ENCODE measurements at places on chromosomes 5 and 9.

DNA sequence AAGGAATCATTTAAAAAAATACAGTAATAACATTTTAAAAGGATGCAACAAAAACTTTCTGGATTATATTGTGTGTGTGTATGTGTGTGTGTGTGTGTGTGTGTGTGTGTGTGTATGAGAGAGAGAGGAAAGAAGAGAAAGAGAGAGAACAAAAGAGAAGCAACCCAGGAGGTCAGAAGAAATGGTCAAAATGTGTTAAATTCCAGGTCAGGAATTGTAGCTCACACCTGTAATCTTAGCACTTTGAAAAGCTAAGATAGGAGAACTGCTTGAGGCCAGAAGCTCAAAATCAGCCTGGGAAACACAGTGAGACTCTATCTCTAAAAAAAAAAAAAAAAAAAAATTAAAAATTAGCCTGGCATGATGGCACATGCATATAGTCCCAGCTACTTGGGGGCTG lies 311.8 kb upstream of the CDH12 start:
- DNase-seq = no peak

- no peak for DNase-seq
These were observed 63.7 kb upstream of the FANCC start for GRCh38 chr9:95381221-95381620.

- no peak for DNase-seq
These were observed 75.8 kb downstream of the DPYSL3 start for GRCh38 chr5:147434049-147434448.

DNA sequence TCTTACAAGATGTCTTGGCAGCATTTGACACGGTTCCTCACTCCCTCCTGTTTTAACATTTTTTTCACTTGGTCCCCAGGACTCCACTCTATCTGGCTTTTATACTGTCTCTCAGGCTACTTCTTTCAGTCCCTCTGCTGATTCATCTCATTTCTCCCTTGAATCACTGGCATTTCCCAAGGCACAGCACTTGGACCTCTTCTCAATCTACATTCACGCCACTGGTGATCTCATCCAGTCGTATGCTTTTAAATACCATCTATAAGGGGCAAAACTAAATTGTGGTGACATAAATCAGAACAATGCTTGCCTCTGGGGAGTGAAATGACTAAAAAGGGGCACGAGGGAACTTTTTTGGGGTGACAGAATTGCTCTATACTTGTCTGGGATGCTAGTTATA lies 47.1 kb downstream of the MAPKAP1 start:
- no peak for DNase-seq

DNA sequence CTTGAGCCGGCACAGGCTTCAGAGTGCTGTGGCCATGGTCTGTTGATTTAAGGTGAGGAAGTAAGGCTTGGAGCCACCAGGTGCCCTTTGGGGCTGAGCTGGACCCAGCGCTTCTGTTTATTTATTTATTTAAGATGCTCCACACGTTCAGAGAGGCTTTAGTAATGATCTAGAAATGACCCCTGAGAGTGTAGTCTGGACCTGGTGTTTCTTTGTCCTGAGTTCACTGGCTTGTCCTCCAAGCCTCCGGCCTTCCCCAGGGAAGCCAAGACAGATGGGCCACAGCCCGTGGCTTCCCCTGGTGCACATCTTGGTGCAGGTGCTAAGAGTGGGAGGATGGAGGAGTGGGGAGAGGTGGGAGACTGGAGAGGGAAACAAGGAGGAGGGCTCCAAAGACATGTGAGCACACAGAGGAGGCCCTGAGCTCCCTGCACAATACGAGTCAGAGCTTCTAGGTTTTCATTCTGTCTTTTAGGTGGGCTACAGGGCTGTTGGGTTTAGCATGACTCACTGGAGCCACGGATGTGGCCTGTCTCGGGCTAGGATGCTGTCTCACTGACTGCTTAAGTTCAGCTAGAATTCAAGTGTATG lies 56.9 kb downstream of the AHRR start:
- DNase-seq = peak; percentile 54

GRCh38 chr9:122392284-122392683 lies 21.5 kb downstream of the PTGS1 start:
- DNase-seq = no peak

- no peak for DNase-seq
These were observed 17.2 kb upstream of the SIL1 start for GRCh38 chr5:139215107-139215975.

DNA sequence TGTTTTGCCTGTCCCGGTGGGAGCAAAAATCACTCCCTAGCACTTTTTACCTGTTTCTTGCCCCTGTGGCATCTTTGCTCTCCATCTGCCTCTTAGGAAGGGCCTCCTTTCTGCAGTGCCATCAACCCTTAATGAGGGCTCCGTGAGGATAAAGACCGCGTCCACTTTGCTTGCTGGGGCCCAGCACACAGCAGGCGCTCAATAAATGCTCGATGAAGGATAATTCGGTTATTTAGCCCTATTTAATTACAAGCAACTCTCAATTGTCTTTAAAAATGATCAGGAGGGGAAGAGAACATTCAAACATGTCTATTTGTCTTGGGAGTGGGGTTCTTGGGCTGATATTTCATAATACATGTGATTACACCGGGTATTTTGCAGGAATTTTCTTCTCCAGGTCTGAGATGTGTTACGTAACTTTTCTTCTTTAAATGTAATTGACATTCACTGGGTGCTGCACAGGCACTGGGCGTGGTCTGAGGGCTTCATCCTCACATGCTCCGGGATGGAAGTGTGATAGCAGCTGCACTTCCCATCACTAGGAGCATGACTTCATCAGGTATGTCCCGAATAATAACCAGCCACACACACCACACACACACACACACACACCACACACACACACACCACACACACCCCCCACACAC lies 19.8 kb upstream of the NTNG2 start:
- no peak for DNase-seq

- DNase-seq = no peak
These were observed 696.2 kb downstream of the DNAH5 start for GRCh38 chr5:13248253-13248652.

DNA sequence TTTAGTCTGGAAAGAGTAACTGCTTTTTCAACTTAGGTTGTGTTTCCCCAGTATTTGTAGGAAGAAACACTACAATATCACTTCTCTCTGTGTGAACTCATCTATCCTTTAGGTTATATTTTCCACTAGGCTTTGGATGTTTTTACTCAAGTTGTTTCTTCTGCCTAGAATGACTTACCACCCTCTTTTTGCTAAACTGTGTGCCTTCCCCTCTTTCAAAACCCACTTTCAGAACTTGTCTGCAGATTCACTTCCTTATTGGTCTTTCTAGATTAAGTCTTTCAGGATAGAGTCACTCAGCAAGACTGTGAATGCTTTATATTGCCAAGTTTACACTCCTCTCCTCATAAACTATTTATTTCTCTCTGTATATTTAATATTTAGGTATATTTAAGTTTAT lies 14.2 kb upstream of the CAST start:
- DNase-seq = no peak

DNA sequence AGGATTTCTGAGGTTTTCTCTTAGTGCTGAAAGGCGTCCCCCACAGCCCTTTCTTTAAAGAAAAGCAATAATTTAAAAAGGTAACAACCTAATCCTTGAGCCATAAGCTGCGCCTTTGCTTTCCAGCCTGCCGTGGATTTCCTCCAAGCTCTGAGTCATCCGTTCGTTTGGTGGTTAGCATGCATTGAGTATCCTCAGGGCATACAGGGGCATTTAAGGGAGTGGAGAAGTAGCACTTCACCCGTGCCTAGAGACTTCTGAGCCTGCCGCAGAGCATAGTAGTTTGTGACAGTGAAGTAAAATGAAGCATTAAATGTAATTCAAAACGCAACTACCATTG lies 892 bp upstream of the TNC start:
- no peak for DNase-seq

DNA sequence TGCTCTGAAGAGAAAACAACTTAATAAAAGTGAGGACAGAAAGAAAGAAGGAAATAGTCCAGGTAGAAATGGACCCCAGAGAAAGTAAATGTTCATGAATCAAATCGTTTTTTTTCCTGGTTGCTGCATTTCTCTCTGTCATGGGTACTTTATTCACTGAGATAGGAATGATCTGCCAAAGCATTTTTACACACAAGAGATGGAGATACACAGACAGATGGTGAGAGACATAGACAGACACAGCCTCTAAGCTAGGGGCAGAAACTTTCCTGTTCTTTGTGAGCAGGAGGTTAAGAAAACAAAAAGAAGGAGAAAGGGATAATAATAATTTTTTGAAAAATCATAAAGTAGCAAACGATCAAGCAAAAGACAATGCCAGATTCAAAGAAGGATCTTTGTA lies 73.7 kb downstream of the ASTN2 start:
- DNase-seq = no peak

DNA sequence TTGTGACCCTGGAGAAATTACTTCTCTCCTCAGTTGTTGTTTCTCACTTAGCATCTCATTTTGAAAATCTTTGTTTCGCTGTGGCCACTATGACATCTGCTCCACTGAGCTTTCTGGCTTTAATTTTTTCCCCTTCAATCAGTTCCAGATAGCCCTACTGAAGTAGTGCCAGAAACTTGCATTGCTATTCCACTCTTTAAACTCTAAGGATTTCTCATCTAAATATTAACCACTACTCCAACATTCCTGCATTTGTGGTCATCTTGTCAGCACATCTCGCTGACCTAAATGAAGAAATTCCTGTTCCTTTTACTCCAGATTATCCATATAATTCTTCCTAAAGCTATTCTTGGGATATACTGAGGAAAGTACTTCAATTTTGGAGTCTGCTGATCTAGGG lies 15.3 kb upstream of the NOL6 start:
- no peak for DNase-seq

GRCh38 chr9:23941051-23941450 lies 115.0 kb upstream of the ELAVL2 start:
- no peak for DNase-seq

GRCh38 chr5:53930457-53930856 lies 370.0 kb downstream of the NDUFS4 start:
- no peak for DNase-seq

DNA sequence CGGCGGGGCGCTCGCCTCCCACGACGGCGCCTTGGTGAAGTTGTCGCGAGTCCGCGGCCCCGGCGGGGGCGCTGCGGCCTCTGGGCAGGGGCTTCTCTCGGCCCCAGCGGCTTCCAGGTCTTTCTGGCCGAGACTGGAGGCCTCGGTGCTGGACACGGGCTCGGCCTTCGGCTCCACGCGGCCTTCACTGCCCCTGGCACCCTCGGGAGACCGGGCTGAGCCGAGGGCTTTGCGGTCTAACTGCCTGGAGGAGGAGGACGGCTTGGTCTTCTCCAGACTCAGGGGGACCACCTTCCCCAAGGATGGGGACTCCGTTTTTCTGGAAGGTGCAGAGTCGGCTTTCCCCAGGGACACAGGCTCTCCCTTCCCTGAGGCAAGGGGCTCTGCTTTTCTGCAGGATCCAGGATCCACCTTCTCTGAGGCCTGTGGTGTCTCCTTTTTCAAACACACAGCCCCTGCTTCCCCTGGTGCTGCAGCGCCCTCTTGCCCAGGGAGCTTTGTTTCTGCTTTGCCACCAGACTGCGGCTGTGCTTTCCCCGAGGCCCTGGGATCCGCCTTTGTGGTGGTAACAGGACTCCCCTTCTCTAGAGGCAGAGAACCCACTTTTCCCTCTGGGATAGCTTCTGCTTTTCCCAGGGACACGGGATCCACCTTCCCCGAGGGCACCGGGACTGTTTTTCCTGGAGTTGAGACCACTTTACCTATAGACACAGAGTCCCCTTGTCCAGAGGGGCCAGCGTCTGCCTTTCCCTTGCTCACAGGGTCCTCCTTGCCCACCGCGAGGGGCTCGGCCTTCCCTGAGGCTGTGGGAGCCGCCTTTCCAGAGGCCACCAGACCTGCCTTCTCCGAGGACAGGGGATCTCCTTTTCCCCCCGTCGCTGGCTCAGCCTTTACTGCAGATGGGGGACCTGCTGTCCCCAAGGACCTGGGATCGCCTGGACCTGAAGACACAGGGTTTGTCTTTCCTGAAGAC lies 12.3 kb downstream of the GPRIN1 start:
- no peak for DNase-seq

GRCh38 chr9:100436571-100436970 lies 9.6 kb downstream of the MSANTD3 start:
- no peak for DNase-seq

GRCh38 chr5:174182111-174182510 lies 136.6 kb downstream of the NSG2 start:
- no peak for DNase-seq

DNA sequence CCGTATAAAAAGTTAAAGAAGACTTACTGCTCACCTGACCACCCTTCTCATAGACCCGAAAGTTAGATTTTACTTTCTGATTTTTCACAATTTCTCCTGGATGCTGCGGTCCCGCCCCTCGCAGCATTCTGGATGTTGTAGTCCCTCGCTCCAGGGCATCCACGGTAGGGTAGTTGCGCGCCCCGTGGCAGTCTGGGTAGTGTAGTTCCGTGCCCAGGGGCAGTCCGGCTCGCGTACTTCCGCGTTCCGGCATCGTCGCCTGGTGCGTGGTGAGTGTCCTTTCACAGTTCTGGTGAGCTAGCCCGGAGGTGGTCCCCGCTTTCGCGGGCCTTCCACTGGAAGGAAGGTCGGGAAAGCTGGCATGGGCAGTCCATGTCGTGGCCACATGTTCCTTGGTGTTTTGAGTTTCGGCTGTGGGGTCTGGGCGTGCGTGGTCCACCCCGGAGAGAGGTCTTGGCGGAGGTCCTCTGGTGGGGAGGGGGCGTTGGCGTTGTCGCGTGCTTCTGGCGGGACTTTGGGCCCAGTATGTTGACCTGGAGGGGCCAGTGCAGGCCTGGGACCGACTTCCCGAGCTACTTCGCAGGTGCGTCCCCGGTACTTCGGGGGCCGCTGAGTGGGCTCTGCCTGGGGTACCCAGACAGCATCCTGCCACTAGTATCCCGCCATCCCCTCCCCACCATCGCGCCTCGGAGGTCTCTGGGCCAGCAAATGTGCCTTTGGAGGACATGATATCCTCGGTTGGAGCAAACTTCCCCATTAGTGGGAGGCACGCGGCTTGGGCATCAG lies at the start of gene ZNF169:
TSS of gene ZNF169 (plus strand) at position 222 of the 786 bp plus-strand sequence. CDS start 19,515 bp downstream, outside the sequence.
- peak; percentile 73 for DNase-seq

GRCh38 chr5:179271821-179272325 lies 73.4 kb downstream of the ADAMTS2 start:
- DNase-seq = no peak

DNA sequence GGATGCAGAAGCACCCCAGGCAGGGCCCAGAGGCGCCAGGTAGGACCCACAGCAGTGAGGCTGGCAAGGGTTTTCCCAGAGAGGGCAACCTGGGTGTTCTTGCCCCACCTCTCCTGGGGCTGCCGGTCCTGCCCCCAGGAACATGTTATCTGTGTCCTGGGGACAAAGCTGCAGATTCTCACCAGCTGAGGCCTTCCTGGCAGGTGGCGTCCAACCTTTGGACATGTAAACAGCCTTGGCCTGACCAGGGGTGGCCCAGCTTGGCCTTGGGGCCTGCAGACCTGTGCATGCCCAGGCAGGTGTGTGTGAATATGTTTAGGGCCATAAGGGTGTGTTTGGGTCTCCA lies 101.8 kb upstream of the LARP1 start:
- no peak for DNase-seq

- DNase-seq = no peak
These were observed 109.2 kb downstream of the RAPGEF6 start for GRCh38 chr5:131525805-131526204.
